Activated T-helper 1 cell treated with anti-CD3 and anti-CD28 coated beads, Interleukin-2, amount 50 U/mL, for 16 hours (primary cell): ENCODE measurements at places on chromosomes 16 and 17.

- DNase-seq = no peak
Measured at GRCh38 chr17:75067856-75068255, 19.9 kb upstream of the SLC16A5 start.

DNA sequence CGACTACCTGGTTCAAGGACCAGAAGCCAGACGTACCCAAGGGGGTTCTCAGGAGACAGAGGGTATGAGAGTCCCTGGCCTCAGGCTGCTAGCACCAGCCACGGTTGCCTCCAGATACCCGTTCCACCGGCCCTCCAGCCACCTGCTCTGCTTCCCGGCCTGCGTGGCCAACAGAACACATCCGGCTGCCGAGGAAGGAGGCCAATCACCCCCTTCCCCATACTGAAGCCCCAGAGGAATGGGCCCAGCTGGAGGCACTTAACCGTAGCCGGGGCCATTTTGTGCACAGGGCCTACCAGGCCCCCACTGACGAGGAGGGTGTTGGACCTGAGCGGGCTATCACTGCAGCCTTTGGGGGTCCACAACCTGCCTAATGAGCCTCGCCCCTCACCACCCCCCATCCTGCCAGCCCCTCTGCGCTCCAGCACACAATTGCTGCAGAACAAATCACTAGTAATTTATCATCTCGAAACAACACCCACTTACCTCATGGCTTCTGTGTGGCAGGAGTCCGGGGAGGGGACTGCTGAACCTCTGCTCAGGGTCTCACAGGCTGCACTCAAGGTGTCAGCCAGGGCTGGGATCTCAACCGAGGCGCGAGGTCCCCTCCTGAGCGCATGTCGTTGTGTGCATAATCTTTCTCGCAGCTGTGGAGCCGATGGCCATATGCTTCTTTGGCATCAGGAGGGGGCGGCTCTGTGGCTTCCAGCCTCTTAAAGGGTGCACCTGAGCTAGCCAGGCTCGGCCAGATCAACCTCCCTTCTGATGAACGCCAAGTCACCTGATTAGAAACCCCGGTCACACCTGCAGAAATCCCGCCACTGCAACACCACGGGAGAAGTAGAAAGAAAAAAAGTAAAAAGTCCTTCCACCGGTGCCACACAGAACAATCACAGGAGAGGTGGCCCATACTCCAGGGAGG, 10.1 kb upstream of the KREMEN2 start:
- no peak for DNase-seq

- DNase-seq = peak; percentile 18
Measured at GRCh38 chr17:76816590-76817135, 51.5 kb upstream of the MGAT5B start.

- DNase-seq = no peak
Measured at GRCh38 chr17:7848131-7848579, 6.7 kb upstream of the TMEM88 start.

GRCh38 chr16:707062-707538, 1.5 kb upstream of the FBXL16 start:
- no peak for DNase-seq

DNA sequence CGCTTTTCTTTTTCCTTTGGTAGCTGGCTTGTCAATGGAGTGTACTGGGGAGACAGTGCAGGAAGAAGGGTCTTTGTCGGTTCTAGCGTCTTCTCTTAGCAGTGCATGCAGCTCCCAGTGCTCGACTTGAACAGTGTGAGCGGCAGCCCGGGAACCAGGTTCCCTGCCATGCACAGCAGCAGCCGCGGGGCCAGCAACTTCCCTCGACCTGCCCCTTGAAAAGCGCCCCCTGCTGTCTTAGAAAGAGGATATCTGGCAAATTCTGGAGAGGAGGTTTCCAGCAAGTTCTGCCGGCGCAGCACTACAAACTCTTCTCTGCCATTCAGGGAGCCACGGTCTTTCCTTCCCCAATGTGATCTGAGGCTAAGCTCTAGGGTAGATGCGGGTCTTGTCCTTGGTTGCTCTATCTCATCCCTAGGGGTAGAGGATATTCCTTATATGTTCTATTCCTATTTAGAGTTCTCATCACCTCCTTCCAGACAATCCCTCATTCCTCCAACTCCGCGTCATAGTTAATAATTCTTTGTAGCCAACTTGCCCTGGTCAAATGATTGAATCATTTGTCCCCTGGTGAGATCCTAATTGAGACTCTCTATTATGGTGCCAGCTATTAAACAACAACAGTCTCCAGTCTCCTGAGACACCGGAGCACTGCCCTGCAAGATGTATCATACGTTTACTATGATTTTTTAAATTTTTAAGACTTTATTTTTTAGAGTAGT, 451.3 kb downstream of the PMP22 start:
- no peak for DNase-seq

- no peak for DNase-seq
Measured at GRCh38 chr17:72510351-72511016, 389.7 kb downstream of the SOX9 start.

DNA sequence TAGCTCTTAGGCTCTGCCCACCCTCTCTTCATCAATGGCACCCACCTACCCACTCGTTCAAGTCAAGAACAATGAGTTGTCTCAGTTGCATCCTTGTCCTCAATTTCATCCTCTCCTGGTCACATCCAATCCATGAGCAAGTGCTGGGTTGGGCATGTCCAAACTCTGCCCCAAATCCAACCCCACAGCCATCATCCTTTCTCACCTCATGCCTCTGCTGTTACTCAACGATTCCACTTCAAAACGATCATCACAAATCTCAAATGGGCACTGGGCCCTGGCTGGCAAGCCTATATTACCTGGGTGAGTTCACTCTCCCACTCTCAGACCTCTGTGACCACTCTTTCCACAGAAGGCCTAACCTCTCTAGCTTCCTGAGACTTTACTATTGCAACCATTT, 12.0 kb upstream of the TEX2 start:
- no peak for DNase-seq

DNA sequence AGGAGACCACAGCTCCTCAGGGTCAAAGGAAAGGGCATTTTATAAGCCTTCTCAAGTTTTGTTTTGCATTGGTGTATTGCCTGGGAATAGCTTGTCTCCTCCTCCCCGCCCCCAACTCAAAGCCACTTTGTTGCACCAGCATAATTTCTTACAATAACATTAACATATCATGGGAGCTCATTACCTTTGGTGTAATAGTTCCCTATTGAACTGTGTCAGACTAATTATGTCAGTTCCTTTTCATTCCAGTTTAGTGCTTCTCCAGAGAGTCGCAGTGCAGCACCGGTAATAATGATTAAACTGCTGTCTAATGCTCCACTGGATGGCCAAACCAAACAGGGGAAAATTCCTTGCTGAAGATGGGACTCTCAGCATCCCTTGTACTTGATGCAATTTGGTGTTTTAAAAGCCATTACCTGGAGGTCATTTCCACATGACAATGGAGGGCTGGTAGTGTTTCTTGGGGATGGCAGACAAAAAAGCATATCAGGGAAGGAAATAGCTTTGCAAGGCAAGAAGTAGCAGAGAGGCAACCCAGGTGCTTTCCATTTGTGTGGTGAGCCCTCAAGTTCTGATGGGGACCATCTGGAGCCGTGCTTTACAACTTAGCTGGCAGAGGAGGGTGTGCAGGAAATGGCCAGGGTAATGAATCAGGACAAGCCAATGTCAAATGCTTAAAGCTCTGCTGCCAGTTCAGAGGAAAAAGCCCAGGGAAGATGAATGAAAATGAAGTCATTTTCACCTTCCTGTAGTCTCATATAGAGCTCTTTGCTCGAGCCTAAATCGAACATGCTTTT, 91.5 kb upstream of the NLRP1 start:
- DNase-seq = no peak

- DNase-seq = no peak
Measured at GRCh38 chr17:47287068-47287467, 33.4 kb downstream of the ITGB3 start.

DNA sequence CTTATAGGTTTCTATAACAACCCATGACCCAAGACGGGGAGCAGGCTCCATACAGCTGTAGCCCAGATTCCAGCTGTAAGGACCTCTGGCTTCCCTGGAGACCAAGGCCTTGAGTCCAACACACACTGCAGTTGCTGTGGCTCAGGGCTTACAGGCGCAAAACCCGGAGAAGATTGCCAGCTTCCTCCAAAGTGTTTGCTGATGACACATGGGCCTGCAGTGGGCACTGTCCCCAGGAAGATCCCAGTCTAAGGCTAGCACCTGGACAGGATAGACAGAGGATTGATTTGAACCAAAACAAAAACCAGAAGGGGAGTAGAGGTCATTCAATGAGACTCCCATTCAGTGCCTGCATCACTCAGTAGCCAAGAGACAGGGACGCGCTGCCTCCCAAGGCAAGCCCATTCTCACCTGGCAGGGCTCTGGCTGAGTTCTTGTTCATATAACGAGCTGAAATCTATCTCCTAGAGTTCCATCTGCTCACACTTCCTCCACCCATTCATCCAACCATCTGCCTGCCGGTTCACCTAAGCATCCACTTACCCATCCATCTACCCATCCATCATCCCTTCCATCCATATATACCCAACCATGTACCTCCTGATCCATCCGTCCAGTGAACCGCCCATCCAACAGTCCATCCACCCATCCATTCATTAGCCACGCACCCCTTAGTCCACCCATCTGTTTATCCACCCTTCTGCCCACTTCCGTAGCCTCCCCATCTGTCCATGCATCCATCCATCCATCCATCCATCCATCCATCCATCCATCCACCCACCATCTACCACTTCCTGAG, 10.2 kb downstream of the RAB11FIP4 start:
- no peak for DNase-seq

DNA sequence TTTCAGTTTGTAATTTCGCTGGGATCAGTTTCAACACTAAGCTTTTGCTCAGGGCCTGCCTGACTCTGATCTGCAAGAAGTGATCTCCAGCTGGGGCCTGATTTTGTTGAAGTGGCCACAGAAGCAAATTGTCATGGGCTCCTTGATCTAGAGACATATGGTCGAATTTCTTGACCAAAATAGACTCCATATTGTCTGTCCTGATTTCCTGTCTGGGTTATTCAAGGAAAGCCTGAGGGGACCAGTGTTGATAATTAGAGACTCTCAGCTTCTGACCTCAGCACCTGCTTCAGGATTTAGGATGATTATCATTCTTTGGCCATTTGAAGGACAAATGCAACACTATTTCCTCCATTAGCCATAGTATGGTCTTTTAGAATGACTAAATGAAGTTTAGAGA, 48.9 kb upstream of the MSI2 start:
- DNase-seq = no peak
